ENCODE measurements at places on chromosomes 3 and 15.

DNA sequence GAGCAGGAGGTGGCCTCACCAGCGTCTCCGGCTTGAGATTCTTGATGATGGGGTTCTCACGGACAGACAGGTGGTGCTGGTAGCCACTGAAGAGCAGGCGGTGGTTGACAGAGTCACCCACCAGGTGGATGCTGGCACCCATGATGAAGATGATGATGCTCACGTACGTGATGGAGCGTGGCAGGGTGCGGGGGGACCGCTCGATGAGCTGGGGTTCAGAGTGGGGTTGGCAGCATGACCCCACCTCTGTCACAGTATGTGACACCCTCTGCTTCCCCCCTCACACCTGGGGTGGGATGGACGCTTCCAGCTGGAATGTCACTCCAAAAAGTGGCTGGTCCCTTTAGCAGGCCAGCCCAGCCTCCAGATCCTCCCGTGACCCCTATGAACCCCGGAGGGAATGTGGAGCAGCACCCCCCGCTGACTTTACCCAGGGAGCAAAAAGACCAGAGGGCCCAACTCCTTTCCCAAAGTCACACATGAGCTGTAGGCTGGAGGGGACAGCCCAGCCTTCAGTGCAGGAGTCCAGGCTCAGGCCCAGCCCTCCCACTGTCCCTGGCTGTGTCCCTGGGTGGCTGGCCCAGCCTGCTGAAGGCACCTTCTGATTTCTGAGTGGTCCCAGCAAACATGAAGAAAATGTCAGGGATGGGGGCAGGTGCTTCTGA is 6.7 kb upstream of the CALML4 start:
- no peak for DNase-seq

DNA sequence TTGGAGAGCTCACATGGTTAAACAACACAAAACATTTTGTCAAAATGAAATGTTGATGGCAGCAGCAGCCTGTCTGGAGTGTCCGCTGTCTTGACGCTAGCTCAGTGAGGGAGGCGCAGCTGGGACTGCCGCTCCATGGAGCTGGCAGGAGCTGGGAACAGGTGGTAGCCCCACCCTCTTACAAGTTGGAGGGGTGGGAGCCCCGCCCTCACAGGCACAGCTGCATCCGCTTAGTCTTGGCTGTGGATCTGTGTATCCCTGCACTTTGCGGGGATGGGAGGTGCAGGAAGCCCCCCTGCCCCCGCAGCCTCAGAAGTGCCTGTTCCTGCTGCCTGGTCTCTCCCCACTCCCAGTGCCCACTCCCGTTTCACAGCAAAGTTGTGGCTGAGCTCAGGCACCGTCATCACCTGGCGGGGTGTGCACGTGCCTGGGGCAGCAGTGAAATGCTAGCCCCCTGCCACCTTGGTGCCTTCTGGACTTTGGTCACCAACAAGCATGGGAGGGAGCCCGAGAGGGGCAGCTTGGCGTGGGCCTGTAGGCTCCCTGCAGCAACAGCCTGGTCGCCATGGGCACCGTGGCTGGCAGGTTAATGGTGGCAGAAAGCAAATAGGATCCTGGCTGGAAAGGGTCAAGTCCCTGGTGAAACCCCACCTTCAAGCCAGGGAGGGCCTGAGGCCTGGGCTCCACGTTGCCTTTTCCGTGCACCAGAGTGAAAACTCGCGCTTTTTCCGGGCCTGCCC is 53.8 kb upstream of the CADM2 start:
- DNase-seq = no peak

DNA sequence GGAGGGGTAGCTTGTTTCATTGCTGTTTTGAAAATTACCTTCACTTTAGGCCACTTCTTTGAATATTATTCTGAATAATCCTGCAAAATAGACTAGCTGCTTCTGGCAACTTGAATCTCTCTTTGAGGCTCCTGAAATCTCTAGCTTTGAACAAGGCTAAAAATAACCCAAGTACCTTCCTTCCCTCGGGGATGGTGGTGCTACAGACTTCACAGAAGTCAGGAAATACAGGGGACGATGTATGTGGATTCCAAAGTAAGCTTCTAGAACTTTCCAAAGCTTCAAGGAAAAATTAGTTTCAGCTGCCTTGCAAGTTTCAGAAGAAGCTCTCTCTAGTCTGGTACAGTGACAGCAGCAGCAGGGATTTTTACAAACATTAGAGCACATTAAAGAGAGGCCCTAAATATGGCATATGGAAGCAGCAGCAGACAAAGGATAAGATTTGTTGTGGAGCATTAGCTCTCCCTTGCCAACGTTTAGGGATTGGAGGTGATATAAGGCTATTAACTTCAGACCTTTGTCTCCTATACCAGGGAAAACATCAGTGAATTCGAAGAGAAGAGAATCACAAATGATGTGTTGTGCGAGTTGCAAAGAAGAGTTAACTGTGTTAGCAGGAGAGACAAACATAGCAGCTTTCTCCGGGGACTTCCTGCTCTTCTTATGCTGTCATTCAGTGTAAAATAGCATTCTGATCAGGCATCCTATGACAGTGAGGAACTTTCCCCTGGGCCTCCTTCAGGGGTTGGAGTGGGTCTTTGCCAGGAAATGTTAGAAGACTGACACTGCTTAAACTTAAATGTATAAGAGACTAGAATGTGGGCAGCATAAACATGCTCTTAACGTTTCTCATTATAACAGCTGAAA is 783.0 kb upstream of the ARPP21 start:
- no peak for DNase-seq

- no peak for DNase-seq
Observed at GRCh38 chr3:98954791-98955604, 53.5 kb upstream of the DCBLD2 start.

- DNase-seq = no peak
Observed at GRCh38 chr3:70822669-70823068, 510.2 kb upstream of the MDFIC2 start.

DNA sequence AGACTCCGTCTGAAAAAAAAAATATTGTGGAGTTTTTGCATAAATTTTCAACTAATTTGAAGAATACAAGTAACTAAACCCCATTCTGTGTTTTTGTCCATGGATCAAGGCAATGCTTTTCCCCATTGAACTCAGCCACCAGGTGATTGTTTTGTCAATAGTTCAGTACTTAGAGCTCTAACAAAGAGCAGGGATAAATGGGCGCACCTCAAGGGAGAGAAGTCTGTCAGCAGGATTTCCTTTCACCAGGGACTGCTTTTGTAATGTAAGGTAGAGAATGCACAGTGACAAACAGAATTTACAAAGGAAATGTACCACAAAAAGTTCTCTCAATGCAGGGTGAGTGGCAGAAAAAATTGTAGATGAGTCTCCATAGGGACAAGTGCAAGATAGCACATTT is 10.8 kb upstream of the ATP13A5 start:
- no peak for DNase-seq

DNA sequence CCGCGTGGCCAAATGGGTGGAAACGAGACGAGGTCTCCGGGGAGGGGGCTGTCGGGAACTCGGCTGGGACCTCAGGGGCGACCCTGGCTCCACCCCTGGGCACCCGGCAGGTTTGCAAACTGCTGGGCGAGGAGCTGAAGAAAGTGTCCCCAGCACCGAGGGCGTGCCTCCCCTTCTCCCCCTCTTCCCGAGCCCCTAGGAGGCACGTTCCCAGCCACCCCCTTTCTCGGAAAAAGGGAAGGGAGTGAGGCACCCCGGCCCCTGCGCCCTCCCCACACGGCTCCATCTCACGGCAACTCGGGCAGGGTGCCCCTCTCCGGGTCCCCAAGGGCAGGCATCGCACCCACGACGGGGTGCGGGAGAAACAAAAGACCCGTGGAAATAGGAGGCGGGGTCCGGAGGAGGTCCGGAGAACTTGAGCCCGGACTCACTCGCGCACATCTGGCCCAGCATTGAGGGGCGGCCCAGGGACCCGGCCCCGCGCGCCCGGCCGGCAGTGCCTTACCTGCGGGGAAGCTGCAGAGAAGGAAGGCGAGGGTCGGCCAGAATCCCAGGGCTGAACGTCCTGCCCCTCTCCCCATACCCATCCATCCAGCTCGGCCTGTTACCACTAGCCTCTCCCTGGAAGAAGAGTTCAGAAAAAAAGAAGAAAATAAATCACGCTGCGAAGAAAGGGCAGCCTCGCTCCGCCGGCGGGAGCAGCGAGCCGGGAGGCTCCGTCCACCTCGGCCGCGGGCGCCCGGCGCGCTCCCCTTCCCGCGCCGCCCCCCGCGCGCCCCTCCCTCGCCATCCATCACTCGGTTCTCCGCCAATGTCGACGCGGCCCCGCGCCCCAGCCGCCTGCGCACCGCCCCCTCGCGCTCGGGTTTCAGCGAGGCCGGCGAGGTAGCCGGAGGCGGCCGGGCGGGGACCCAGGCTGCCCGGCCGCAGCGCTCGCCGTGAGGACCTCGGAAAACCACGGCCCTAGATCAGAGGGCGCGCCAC is 16.3 kb downstream of the RGMA start:
- DNase-seq = no peak

GRCh38 chr3:21357241-21357640 is 393.8 kb downstream of the ZNF385D start:
- no peak for DNase-seq

DNA sequence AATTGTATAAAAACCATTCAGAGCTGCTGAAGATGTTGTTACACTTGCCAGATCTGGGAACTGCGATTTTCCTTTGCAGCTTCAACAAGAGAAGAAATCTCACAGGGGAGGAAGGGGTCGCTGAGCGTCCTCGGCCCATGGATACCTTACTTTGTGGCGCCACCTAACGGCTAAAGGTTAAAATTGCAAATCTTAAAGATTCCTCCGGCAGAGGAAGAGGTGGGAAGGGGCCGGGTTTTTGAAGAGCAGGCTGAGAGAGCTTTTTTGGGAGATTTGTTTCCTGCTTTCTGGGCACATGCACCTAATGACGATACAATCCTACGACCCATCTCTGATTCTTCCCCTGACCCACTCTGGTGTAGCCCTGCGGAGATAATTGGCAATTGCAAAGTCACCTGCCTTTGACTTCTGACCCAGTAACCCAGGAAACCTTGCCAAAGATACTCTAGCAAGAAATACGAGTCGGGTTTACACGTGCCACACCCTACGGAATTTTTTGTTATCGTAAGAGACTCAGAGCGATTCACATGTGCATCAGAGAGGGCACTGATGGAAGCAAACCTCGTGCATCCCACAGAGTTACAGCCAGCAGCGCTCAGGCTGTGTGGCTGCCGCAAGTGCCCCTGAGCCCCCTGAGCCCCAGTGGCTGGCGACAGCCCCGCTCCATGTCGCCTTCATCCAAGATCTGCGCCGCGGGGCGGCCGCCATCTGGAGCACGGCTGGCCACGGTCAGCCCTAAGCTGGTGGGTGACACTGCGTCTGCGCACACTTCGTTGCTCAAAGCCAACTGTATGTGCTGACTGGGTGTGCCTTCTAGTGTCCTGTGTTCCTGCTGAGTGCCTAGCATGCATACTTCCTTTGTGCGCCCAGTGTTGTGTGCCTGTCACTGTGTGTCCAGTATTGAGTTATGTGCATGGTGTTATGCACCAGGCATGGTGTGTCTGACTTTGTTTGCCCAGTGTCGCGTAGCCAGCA is 55.2 kb upstream of the CHRNA7 start:
- DNase-seq = peak; percentile 37

Data from stimulated activated CD4-positive, alpha-beta T cell treated with anti-CD3 and anti-CD28 coated beads, TNF-alpha, amount 100 ng/mL, for 48 hours (primary cell).